ENCODE measurements at places on chromosomes 1 and 21.

GRCh38 chr1:176802316-176802715 is 339.3 kb downstream of the PAPPA2 start:
- DNase-seq = no peak

DNA sequence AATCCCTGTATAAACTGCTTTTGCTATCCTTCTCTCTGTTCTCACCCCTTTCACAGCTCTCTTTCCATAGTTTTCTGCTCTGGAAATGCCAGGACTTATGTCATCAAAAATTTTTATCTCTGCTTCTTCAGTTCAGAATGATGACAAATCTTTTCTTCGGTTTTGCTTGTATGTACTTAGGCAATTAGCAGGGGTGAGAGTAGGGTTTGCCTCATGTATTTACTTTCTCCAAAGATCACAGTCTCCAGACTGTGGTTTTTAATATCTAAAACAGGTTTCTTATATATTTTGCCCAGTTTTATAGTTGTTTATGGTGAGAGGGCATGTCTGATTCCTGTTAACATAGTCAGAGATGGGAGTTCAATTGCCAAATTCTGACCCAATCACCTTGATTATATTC is 235.4 kb upstream of the LYPLAL1 start:
- DNase-seq = no peak

DNA sequence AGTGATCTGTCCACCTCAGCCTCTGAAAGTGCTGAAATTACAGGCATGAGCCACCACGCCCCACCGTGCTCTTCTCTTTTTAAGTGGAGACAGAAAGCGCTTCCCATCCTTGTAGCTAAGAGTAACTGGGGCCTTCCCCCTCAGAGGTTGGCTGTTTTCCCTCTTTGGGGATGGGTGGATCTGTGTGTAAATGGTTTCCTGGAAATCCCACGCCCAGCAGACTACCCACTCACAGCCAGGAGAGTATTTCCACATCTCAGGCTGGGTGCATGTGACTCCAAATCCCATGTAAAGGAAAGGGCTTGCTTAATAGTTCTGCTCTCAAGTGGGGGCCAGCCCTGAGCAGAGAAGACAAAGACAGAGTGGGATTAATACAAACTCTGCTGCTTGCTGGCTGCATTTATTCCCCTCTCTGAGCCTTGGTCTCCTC is 19.6 kb upstream of the TCEA3 start:
- DNase-seq = no peak

DNA sequence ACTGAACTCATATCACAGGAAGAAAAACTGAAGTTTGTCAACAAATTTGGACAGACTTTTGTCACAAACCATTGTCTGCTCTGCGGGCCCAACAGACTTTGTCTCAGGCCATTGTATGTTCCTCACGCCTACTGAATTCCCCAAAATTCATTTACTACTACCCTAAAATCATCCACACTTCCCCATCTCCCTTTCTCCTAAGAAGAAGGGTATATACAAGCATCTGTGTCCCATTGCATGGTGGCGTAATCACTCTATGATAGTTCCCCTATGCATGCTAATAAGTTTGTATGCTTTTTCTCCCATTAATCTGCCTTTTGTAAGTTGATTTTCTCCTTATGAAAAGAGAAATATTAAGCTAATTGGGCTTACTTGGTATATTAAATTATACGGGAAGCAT is 54.9 kb upstream of the ATF3 start:
- DNase-seq = no peak

GRCh38 chr21:41183575-41183974 is 15.6 kb downstream of the BACE2 start:
- DNase-seq = no peak

DNA sequence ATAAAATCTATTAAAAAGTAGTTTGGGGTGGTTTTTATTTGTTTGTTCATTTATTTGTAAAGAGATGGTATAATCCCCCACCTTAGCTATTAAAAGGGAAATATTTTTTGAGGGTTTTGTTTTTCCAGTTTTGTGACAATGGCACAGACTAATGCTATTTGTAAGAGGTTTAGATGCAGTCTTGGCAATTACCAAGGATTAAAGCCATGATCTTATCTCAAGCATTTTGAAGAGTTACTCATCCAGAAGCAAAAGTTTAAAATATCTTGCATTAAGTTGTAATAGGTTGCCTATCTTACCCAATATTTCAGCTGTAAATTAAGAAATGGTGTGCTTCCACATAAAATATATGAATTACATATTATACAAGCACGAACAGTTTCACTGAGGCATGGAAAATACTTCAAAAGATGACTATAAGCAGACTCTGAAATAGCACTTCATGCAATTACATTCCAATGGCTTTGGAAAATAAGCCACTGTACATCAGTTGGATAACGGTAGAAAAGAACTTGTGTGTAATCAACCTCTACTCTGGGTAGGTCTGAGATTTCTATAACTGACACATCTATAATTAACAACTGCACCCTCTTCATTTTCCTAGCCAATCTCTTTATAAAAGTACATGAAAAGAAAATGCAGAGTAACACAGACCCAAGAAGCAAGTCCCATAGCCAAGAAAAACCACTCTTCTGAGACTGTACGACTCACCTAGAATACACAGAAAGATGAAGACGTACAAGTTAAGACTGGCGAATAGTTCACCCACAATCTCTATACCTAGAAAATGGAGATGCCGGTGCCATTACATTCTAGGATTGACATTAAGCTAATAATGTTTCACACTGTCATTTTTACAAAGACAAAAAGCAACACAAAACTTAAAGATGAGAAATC is 95.2 kb downstream of the PTPN14 start:
- no peak for DNase-seq

- no peak for DNase-seq
These were observed 10.6 kb downstream of the CNR2 start for GRCh38 chr1:23902321-23903278.

GRCh38 chr21:46128106-46128932 is 27.1 kb downstream of the FTCD start:
- no peak for DNase-seq

DNA sequence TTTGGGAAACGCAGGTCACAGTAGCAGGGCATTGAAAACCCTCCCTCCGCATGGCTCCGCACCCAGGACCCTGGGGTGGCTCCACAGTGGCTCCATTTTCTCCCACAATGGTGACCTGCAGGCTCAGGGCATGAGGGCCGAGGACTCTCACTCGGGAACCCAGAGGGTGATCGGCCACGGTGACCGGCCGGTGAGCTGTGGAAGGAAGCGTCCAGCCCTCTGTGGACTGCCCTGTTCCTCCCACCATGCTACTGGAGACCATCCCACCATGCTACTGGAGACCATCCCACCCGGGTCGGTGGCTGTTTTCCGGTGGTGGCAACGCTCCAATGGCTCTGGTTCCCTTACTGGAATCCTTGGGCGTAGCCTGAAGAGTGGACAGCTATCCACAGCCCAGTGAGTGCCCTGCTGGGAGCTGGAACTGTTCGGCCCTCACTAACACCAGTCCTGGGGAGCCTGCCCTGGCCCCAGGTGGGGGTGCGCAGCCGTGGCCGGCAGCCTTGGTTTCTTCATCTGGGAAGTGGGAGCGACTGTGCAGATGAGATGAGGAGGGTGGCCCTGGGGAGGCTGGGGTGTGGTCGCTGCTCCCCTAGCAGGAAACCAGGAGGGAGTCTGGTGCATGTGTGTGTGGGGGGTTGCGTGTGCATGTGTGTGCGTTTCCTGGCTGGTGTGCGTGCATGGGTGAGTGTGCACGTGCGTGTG is 59.6 kb downstream of the PRDM16 start:
- no peak for DNase-seq

DNA sequence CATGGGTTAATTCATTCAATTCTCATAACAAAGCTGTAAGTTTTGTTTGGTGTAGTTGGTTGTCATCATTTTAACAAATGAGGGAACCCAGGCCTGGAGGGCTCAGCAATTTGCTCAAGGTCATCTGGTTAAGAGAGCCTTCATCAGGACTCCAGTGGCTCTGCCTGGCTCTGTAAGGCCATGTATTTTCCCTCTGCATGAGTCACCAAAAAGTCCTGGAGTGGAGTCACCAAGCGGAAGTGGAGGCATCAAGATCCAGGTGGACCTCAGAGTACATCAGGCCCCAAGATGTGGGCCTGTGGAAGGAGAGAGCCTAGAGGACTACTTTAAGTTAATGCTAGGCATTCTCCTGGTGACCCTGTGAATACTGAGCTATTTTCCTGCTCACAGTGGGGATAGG is 30.0 kb upstream of the RBM15 start:
- DNase-seq = no peak

GRCh38 chr1:171780583-171781175 is 781 bp upstream of the METTL13 start:
- no peak for DNase-seq

GRCh38 chr1:199291022-199291740 is 652.3 kb downstream of the PTPRC start:
- DNase-seq = no peak

DNA sequence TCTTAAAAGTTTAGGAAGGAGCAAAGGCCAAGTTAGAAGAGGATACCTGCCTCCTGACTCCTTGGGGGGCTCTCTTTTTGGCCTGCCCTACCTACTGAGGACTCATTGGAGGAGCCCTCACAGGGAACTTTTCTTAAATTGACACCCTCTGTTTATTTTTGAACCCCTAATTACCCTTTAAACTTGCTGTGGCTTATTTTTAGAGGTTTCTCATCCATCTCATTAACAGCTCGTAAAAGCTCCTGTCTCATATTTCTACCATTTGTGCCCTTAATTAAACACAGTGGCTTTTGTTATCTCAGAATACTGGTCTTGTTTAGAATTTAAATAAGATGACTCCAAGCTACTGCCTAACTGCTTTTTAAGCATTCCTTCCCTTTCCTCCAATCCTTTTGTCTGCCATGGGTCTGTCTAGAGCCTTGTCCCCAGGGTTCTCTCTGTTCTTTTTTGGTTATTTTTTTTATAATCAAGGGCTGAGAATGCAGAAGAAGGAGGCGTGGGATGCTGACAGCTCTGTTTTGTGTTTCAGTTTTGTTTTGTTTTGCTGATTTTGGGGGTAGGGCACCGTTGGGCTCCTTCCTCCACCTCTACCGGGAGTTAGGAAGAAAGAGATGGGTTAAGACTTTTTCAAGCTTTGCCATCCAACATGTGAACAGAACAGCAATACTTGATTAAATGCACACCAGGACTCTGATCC is 78.0 kb downstream of the SYT6 start:
- DNase-seq = no peak

GRCh38 chr1:47231301-47232186 is 481 bp downstream of the TAL1 start:
- no peak for DNase-seq

DNA sequence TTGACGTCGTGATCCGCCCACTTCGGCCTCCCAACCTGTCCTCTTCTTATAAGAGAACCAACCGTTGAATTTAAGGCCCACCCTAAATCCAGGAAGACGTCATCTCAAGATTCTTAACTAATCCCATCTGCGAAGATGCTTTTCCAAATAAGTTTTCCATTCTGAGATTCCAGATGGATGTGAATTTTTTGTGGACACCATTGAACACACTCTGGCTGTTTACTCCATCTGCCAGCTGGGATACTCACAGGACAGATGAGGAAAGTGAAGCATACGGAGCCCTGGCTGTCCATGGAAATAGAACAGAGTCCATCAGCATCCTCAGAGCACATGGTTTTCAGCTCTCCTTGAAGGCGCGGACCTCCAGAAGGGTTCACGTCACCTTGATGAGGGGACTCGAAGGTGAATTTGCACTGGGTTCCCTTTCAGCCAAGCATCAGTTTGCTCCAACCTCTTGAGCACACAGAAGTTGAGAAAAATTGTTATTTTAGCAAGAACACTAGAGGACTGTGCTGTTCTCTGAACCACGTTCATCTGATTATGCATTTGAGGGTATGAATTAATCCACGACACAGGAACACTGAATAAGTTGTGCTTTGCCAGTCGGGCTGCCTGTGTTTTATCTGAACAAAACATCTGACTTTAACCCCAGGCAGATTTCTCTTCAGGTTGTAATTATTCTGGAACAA is 68.6 kb downstream of the KAZN start:
- DNase-seq = no peak

DNA sequence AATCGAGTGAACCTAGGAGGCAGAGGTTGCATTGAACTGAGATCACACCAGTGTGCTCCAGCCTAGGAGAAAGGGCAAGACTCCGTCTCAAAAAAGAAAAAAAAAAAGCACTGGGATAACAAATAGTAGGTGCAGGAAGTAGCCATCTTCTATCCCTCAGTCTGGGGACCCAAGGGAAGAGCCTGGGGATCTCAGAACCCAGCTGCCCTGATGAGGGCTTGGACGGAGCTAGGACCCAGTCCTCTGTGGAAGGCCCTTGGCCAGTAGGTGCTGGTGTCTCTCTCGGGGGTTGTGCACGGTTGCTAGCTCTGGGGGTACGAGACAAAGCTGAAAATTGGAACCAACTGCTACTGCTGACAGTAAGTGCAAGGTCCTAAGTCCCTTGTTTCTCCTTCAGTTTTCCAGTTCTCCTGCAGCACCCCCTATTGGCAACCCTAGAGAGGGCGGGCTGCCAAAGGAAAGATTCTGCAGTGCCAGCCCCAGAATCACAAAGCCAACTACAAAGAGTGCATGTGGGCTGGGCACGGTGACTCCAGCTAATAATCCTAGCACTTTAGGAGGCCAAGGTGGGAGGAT is 57.6 kb upstream of the KIF1B start:
- no peak for DNase-seq

GRCh38 chr1:169514566-169515270 is 29.0 kb upstream of the SLC19A2 start:
- DNase-seq = no peak

- no peak for DNase-seq
These were observed 444.9 kb upstream of the B3GALT2 start for GRCh38 chr1:193631306-193631705.

GRCh38 chr1:172322219-172323061 is 98.0 kb upstream of the C1orf105 start:
- no peak for DNase-seq

- DNase-seq = no peak
These were observed 12.7 kb upstream of the SDHB start for GRCh38 chr1:17066361-17067068.

GRCh38 chr1:168135116-168135920 is 1.4 kb downstream of the GPR161 start:
- no peak for DNase-seq

DNA sequence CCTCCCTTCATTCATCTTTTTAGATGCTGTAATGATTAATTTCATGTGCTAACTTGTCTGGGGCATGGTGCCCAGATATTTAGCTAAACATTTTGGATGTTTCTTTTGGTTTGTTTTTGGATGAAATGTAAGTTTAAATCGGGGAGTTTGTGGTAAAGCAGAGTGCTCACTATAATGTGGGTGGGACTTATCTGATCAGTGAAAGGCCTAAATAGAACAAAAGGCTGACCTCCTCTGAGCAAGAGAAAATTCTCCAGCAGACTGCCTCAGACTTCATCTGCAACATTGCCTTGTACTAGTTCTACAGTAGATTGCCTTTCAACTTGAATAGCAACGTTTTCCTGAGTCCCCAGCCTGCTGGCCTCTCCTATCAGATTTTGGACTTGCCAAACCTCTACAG is 183.6 kb downstream of the S1PR1 start:
- DNase-seq = no peak

- no peak for DNase-seq
These were observed 55.5 kb downstream of the ATP1A1 start for GRCh38 chr1:116428576-116428975.

- DNase-seq = no peak
These were observed 887 bp downstream of the HES2 start for GRCh38 chr1:6418668-6419396.

GRCh38 chr1:48610628-48611542 is 138.9 kb upstream of the SPATA6 start:
- no peak for DNase-seq

GRCh38 chr1:35173491-35173890 is 19.5 kb downstream of the SFPQ start:
- DNase-seq = no peak
